ENCODE measurements at places on chromosomes 4 and X.

GRCh38 chr4:17502756-17503155 is 9.1 kb downstream of the QDPR start:
- DNase-seq, result no peak

GRCh38 chrX:130109429-130110378 is 593 bp downstream of the ELF4 start:
- DNase-seq, result no peak

GRCh38 chr4:42672359-42673081 is 15.6 kb upstream of the ATP8A1 start:
- no peak for DNase-seq

GRCh38 chrX:11375614-11376119 is 82.5 kb downstream of the AMELX start:
- no peak for DNase-seq

GRCh38 chrX:34560180-34560579 is 96.9 kb downstream of the TMEM47 start:
- no peak for DNase-seq

Measured in KG1 (cell line).